ENCODE measurements at places on chromosomes 3 and 15.

- no peak for DNase-seq
Observed at GRCh38 chr15:69951898-69952555, 145.7 kb downstream of the TLE3 start.

GRCh38 chr15:83658430-83659416 is 4.8 kb downstream of the ADAMTSL3 start:
- DNase-seq = no peak

GRCh38 chr3:59273976-59274375 is 224.2 kb upstream of the CFAP20DC start:
- DNase-seq = no peak

DNA sequence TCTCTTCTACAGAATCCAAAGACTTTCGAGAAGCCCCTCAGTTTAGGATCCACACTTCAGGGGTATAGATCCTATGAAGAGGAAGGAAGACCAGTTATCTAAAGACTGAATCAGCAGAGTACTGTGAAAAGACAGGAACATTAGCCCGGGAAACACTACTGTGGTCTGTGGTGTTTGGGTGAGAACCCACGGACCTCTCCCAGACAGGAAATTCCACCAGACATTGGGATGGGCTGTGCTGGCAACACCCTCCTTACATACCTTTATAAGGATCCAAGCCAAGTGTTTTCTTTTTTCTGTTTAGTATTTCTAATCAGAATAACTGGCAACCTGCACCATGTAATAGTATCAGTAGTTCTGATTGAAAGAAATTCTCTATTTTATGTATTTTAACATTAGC is 14.1 kb downstream of the TMEM207 start:
- DNase-seq = no peak

- no peak for DNase-seq
Observed at GRCh38 chr3:62604298-62604697, 230.9 kb upstream of the FEZF2 start.

GRCh38 chr3:79361748-79362378 is 405.9 kb downstream of the ROBO1 start:
- DNase-seq = no peak

DNA sequence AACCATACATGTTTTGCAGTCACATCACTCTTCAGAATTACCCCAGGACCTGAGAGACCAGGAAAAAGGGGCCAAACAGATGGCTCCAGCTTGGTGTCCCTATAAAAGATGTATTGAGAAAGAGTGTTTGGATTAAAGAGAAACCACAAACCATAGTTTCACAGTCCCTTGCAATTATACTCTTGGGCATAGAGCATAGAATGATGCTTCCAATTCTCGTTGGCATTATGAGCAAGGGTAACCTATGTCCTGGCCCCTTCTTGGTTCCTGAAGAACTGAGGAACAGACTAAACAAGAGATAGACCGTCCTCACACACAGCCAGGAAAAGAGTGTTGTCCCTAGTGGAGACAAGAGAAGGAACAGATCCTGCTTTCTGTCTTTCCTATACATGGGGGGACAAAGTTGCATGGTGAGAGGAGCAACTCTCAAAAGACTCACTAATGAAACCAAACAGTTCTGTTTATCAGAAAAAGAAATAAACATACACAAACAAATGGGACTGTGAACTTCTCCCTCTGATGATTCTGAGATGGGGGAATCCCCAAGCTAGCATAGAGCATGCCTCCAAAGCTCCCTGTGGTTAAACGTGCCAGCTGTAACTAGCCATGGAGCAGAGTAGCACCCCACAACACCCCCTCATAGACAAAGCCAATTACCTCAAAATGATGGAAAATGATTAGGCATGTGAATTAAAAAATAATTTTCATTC is 908.6 kb downstream of the NTRK3 start:
- no peak for DNase-seq

DNA sequence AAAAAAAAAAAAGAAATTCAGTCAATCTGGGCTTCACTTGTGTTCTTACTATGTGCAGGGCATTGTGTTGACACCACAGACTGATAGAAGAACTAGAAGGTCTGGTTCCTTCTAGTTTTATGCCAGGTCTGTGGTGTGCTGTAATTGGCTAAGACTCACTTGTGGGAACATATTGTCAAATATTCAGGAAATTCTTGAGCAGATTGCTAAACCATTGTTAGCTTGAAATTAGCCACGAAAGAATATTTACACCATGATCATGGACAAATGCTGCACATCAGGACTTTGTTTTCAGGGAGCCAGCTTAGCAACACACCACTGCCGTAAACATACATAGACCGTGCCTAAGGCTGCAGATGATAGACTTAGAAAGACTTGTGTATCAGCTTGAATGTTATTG is 74.6 kb downstream of the GTPBP8 start:
- DNase-seq = no peak

Measured in stimulated activated CD4-positive, alpha-beta T cell treated with anti-CD3 and anti-CD28 coated beads, Interleukin-1b, Interleukin-23, amount 100 ng/mL, for 1 hour (primary cell).